ENCODE measurements at places on chromosomes 7 and 10. TPM values are rescaled to one million over a fixed set of nuclear protein-coding genes. Genes with fewer than 3 reads are reported as not detected.

GRCh38 chr7:34044306-34044643 is 138.9 kb downstream of the BMPER start:
- no peaks in the 10 kb centered on the region for H3K4me1 ChIP-seq
- no peaks in the 10 kb centered on the region for H3K36me3 ChIP-seq

DNA sequence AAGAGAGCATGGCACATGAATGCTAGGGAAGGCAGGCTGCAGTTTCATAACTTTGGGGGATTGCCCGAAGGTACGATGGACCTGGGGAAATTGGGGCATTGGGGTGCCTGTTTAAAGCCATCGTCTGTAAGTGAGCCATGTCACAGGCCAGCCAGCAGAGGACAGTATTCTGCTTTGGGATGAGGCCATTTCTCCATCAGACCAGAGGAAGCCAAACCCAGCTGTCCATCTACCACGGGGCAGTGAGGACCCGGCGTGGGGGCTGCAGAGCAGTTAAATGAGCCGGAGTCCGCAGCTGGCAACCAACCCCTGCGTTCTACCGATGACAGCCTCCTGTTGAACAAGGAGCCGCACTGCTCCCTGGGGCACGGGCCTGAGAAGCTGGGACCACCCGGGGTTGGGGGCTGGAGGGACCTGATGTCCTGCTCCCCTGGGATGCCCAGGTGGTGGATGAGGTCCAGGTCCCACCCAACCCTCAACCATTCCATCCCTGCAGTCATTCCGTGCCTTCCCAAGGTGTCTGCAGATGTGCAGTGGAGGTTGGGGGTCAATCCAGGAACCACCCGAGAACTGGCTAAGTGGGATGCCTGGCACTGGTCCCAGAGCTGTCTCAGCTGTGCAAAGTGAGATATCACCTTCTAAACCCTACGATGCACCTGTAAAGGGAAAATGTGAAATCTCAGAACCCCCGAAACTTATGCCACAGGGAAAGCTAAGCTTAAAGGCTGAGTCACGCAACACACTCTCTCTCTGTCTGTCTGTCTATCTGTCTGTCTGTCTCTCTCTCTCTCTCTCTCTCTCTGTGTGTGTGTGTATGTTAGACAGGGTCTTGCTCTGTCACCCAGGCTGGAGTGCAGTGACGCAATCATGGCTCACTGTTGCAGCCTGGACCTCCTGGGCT is 12.1 kb upstream of the RHBDD2 start:
- H3K27ac ChIP-seq = no peak overlapping the region
- no peak overlapping the region for H3K4me3 ChIP-seq
- no peaks in the 10 kb centered on the region for H3K36me3 ChIP-seq
- peaks cover 24% of the 10 kb centered on the region for H3K4me1 ChIP-seq

The HOXA3 gene
- not detected for total RNA-seq

DNA sequence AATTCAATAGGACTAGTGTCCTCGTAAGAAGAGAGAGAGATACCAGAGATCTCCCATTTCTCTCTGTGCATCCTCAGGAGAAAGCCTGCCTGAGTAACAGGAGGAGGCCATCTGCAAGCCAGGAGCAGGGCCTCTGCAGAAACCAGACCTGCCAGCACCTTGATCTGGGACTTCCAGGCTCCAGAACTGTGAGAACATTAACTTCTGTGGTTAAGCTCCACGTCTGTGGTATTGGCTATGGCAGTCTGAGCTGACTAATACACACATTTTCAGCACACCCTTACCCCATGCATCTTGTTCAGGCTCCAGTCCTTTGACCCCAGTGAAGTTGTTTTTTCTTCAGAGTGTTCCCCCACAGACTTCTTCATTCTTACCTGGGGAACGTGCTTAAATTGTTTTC is 3.1 kb upstream of the CRTAC1 start:
- H3K27ac ChIP-seq = no peak overlapping the region
- DNase-seq = no peak
- no peaks in the 10 kb centered on the region for H3K36me3 ChIP-seq
- H3K4me3 ChIP-seq = no peak overlapping the region
- no peaks in the 10 kb centered on the region for H3K4me1 ChIP-seq

DNA sequence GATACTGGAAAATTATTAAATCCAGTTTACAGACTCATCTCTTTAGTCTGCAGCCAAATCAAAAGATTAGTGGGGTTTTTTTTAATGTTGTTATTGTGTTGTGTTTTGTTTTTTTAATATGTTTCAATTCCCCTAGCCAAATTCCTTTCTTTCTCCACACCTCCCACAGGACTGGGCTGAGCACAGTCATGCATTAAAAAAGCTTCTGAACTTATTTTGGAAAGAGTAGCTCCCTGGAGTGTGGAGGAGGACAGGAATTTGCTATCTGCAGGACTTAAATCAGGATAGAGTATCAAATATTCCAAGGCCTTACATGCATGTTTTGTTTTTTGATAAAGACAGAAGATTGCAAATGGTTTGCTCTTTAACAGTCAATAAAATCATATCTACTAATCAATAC is 90.7 kb downstream of the GNAI1 start:
- no peak overlapping the region for H3K4me3 ChIP-seq
- no peak overlapping the region for H3K27ac ChIP-seq
- no peaks in the 10 kb centered on the region for H3K27me3 ChIP-seq
- no peaks in the 10 kb centered on the region for H3K36me3 ChIP-seq
- H3K4me1 ChIP-seq = no peaks in the 10 kb centered on the region

The SFXN3 gene
- 39.0 TPM for total RNA-seq

The RNF32 gene
- total RNA-seq = 2.2 TPM

The ETV1 gene
- not detected for total RNA-seq

The KIAA1217 gene
- total RNA-seq = 6.4 TPM

- H3K4me1 ChIP-seq = peaks cover 9% of the 10 kb centered on the region
- H3K27me3 ChIP-seq = peaks cover 53% of the 10 kb centered on the region
- no peak for DNase-seq
- peak overlapping the region; percentile 85 for H3K4me3 ChIP-seq
- no peaks in the 10 kb centered on the region for H3K36me3 ChIP-seq
- H3K27ac ChIP-seq = peak overlapping the region; percentile 63
Observed at GRCh38 chr7:138980563-138981291, 462 bp downstream of the KIAA1549 start.

DNA sequence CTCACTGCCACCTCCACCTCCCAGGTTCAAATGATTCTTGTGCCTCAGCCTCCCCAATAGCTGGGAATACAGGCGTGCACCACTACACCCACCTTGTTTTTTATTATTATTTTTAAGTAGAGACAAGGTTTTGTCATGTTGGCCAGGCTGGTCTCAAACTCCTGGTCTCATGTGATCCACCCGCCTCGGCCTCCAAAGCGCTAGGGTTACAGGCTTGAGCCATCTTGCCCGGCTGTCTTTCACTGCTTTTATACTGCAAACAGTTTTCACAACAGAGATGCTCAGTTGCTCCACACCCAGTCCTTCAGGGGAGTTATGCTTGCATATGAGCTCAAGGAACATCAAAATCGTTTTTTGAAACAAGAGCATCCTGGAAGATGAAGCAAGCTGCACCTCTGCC is 1.3 kb upstream of the PRR15 start:
- H3K27me3 ChIP-seq = peaks cover 52% of the 10 kb centered on the region
- H3K36me3 ChIP-seq = no peaks in the 10 kb centered on the region
- no peak for DNase-seq
- no peak overlapping the region for H3K4me3 ChIP-seq
